IMR-90 (cell line): ENCODE measurements at places on chromosomes 7 and 10. TPM values are rescaled to one million over a fixed set of nuclear protein-coding genes. Genes with fewer than 3 reads are reported as not detected.

GRCh38 chr7:105618016-105618296 is 36.7 kb upstream of the EFCAB10 start:
- DNase-seq: no peak
- H3K4me1 ChIP-seq: no peaks in the 10 kb centered on the region; the same call in 1 of the 2 replicates
- H3K36me3 ChIP-seq: peaks cover 24% of the 10 kb centered on the region
- H3K27ac ChIP-seq: no peak overlapping the region

- H3K27ac ChIP-seq: no peak overlapping the region
- no peak for DNase-seq
- H3K4me1 ChIP-seq: no peaks in the 10 kb centered on the region
Observed at GRCh38 chr7:124879771-124880170, 49.9 kb downstream of the POT1 start.

- H3K36me3 ChIP-seq: no peaks in the 10 kb centered on the region
- DNase-seq: no peak
- H3K27ac ChIP-seq: no peak overlapping the region
- no peak overlapping the region for H3K4me3 ChIP-seq
- H3K4me1 ChIP-seq: no peaks in the 10 kb centered on the region
- peaks cover 39% of the 10 kb centered on the region for H3K27me3 ChIP-seq
Observed at GRCh38 chr10:133527771-133528271, 658 bp downstream of the CYP2E1 start.

DNA sequence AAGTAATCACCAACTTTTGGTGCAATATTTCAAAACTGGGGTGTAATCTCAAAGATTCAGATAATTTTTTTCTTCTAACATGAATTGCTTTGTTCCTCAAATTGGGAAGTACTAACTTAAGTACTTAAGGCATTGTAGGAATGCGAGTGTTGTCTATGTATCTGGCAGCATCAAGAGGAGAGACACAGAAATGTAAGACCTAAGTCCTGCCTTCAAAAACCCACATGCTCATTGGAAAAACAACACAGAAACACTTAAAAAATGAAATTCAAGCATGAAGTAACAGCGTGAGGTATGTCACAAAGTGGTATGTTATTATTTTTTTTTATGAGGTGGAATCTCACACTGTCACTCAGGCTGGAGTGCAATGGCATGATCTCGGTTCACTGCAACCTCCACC is 288.5 kb downstream of the ZEB1 start:
- H3K27ac ChIP-seq: no peak overlapping the region
- no peaks in the 10 kb centered on the region for H3K27me3 ChIP-seq
- no peaks in the 10 kb centered on the region for H3K36me3 ChIP-seq
- H3K4me3 ChIP-seq: no peak overlapping the region
- H3K4me1 ChIP-seq: peaks cover 11% of the 10 kb centered on the region

- peak; percentile 79 for DNase-seq
- peaks cover 8% of the 10 kb centered on the region for H3K4me1 ChIP-seq
- H3K27me3 ChIP-seq: no peaks in the 10 kb centered on the region
Observed at GRCh38 chr7:147510923-147511322, 1079.6 kb upstream of the C7orf33 start.

DNA sequence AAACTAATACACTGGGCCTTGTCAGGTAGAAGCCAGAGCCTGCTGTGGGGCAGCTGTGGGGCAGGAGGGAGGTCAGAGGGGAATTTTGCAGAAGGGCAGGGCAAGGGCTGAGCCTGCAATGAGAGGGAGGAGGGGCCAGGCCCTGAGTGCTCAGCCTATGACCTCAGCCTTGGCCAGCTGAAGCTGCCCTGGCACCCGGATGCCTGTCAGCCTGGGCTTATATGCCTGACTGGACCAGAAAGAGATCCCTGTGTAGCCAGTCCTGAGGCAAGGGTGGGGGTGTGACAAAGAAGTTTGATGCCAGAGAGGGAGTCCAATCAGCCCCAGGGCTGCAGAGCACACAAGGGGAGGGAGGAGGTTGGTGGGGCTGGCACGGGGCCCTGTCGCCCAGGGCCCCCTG is 22.3 kb upstream of the PRRT4 start:
- DNase-seq: no peak
- H3K27ac ChIP-seq: no peak overlapping the region
- no peak overlapping the region for H3K4me3 ChIP-seq
- peaks cover 45% of the 10 kb centered on the region for H3K27me3 ChIP-seq
- no peaks in the 10 kb centered on the region for H3K36me3 ChIP-seq

GRCh38 chr10:124240839-124241291 is 147.5 kb upstream of the CHST15 start:
- H3K27ac ChIP-seq: no peak overlapping the region
- no peak for DNase-seq
- H3K4me3 ChIP-seq: no peak overlapping the region
- no peaks in the 10 kb centered on the region for H3K36me3 ChIP-seq
- no peaks in the 10 kb centered on the region for H3K27me3 ChIP-seq

- no peaks in the 10 kb centered on the region for H3K36me3 ChIP-seq
- no peak overlapping the region for H3K27ac ChIP-seq
- no peak for DNase-seq
- no peak overlapping the region for H3K4me3 ChIP-seq
- H3K27me3 ChIP-seq: no peaks in the 10 kb centered on the region
Observed at GRCh38 chr10:86182595-86182994, 184.0 kb downstream of the GRID1 start.

SRRM3 gene
- total RNA-seq: 0.18 and 0.28 TPM in 2 replicates

TRPV5 gene
- total RNA-seq: not detected in 2 replicates
